ENCODE measurements at places on chromosomes 12 and 14. TPM values are rescaled to one million over a fixed set of nuclear protein-coding genes. Genes with fewer than 3 reads are reported as not detected.

DNA sequence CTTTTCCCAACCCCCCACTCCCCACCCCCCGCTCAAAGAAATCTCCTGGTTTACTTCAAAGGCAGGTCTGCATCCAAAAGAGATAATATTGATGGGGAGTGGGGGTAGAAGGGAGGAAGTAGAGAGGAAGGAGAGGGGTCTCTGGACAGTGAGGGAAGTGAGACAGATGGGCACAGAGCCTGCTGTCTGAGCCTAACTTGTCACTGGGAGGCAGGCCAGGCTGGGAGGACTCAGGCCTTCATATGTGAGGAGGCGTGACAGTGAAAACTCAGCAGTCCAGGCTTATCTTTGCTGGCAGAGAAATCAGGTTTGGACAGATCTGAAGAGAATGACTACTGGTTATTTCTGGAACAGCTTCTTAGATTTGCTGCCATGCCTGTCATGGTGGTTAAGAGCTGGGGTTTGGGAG is 192.3 kb downstream of the NUAK1 start:
- no peak overlapping the region for H3K4me3 ChIP-seq
- no peak for DNase-seq
- no peaks in the 10 kb centered on the region for H3K36me3 ChIP-seq
- H3K27me3 ChIP-seq = no peaks in the 10 kb centered on the region
- H3K27ac ChIP-seq = no peak overlapping the region
- no peaks in the 10 kb centered on the region for H3K4me1 ChIP-seq

GRCh38 chr12:3311027-3311402 is 180.0 kb upstream of the PRMT8 start:
- no peaks in the 10 kb centered on the region for H3K27me3 ChIP-seq
- no peak overlapping the region for H3K27ac ChIP-seq
- DNase-seq = no peak
- H3K36me3 ChIP-seq = no peaks in the 10 kb centered on the region
- H3K4me3 ChIP-seq = no peak overlapping the region
- H3K4me1 ChIP-seq = no peaks in the 10 kb centered on the region

DNA sequence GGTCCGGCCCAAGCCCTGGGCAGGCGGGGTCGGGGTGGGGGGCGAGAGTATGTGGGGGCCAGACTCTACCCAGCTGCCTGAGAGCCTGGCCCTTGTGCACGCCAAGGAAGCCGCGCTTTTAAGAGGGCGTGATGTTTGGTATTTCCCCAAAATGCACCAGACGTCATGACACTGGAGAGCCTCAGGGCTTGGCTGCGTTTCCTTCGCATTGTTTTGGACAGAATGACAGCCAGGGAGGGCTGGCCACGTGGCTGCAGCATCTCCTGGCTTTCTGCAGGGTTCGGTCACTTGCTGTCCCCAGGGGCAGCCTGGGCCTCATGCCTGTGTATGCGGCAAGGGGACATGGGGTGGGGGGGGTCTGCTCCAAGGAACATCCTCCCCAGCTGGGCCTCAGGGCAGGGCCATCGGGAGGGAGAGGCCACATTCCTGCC is 16.1 kb upstream of the NUDT14 start:
- H3K4me1 ChIP-seq = peaks cover 57% of the 10 kb centered on the region
- no peak overlapping the region for H3K27ac ChIP-seq
- no peaks in the 10 kb centered on the region for H3K36me3 ChIP-seq

GRCh38 chr12:2290091-2290490 is 237.3 kb downstream of the CACNA1C start:
- H3K27me3 ChIP-seq = no peaks in the 10 kb centered on the region
- H3K4me1 ChIP-seq = no peaks in the 10 kb centered on the region
- no peak overlapping the region for H3K4me3 ChIP-seq
- H3K27ac ChIP-seq = no peak overlapping the region
- DNase-seq = no peak

GRCh38 chr12:9134981-9135628 is 19.4 kb upstream of the A2M start:
- no peaks in the 10 kb centered on the region for H3K4me1 ChIP-seq
- DNase-seq = no peak
- H3K27ac ChIP-seq = no peak overlapping the region

- H3K36me3 ChIP-seq = no peaks in the 10 kb centered on the region
- peaks cover 11% of the 10 kb centered on the region for H3K4me1 ChIP-seq
- DNase-seq = no peak
Observed at GRCh38 chr12:68565391-68565903, 45.3 kb upstream of the RAP1B start.

DNA sequence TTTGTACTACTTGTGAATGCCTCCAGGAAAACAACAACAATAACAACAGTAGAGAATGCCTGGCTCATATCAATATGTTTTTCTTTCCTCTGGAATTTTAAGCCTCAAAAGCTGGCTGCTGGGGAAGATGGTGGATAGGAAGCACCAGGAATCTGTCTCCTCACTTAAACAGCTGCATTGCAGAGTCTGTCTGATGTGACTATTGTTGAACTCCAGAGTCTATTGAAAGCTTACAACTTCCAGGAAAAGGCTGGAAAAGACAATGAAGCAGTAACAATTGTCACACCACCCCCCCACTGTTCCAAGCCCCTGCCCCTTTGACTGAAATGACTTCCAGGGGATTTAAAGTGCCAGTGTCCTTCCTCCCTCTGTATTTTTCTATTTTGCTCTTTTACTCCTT is 309.7 kb downstream of the BMP4 start:
- H3K27ac ChIP-seq = no peak overlapping the region
- H3K4me3 ChIP-seq = no peak overlapping the region
- DNase-seq = no peak

- no peaks in the 10 kb centered on the region for H3K27me3 ChIP-seq
- no peaks in the 10 kb centered on the region for H3K36me3 ChIP-seq
- peaks cover 50% of the 10 kb centered on the region for H3K4me1 ChIP-seq
- no peak overlapping the region for H3K4me3 ChIP-seq
- DNase-seq = peak; percentile 20
- no peak overlapping the region for H3K27ac ChIP-seq
Observed at GRCh38 chr12:4114986-4115385, 158.6 kb upstream of the CCND2 start.

DNA sequence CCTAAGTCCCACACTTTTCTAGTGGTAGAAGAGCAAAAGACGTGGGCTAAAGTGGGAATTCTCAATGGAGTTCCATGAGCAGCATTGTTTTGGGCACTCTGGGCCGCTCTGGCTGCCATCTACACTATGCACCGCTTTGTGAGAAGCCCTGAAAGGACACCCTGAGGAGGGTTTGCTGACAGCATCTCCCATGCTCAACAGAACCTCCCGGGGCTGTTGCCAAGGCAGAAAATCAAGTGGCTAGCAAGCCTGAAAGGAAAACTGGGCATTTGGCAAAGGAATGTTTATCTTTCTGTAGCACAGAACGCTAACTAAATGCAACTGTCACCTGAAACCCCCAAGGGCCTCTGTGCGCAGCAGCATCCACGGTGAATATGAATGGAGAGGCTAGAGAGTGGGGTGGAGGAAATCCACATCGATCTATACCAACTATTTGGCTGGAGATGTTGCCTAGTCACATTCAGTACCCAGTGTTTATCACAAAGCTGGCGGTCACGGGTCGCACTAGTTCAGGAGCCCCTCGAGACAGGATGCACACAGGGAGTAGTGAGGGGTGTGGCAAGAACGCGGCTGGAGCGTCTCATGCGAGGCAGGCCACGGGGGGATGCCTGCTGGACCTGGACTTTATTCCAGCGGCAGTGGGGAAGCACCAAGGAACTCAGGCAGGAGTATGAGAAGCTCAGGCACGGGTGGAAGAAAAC is 14.2 kb downstream of the APPL2 start:
- no peak overlapping the region for H3K4me3 ChIP-seq
- H3K36me3 ChIP-seq = peaks cover 23% of the 10 kb centered on the region
- DNase-seq = no peak
- no peaks in the 10 kb centered on the region for H3K4me1 ChIP-seq

DNA sequence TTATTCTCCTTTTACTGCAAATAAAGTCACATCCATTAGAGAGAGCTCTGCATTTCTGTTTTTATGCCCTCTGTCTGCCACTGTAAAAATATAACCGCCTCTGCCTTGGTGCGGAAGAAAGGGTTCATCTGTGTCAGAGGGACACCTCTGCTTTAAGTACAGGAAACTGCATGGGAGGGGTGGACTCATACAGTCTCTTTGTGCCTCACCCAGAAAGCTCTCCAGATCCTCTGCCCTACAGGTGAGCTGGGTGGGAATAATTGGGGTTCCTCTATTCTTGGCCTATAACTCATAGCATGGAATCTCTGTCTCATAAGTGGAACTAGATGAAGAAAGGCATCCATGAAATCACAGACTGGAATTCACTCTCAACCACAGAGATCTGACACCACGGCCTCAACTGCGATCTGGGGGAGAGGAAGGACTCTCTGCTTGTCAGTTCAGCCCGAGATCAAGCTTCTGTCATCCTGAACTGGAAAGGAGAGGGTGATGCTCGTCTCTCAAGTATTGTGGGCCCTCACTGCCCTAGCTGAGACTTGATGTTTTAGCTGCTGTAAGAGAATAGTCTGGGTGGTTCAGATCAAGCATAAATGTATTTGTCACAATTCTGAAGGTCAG is 702.3 kb downstream of the TMEM121 start:
- H3K27me3 ChIP-seq = no peaks in the 10 kb centered on the region
- DNase-seq = peak; percentile 55
- H3K27ac ChIP-seq = peak overlapping the region; percentile 47
- no peaks in the 10 kb centered on the region for H3K36me3 ChIP-seq

DNA sequence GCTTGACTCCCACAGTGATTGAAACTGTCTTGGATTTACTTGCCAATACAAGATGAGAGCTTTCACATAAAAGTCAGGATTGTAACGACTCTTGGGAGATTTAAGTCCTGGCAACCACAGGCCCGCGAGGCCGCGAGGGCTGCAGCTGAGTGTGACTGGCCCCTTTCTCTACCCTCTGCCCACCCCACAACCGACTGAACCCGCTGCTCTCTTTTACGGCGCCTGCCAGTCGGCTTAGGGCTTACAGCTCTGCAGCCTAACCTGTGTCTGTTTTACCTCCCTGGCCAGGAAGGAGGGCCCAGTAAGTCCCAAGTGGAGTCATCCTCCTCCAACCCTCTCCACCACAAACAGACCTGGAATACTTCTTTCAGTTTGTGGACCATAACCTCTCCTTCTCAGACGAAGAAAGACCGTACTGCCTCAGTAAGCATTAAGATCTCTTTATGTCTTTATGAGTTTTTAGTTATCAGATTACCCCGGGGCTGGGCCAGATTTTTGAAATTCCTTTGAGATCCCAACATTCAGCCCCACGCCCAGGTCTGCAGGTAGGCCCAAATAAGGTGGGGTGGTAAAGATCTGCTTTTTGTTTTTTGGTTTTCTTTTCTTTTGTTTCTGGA is 12.6 kb upstream of the TIGAR start:
- H3K4me1 ChIP-seq = no peaks in the 10 kb centered on the region
- no peak overlapping the region for H3K27ac ChIP-seq
- H3K4me3 ChIP-seq = no peak overlapping the region
- peaks cover 45% of the 10 kb centered on the region for H3K36me3 ChIP-seq
- no peaks in the 10 kb centered on the region for H3K27me3 ChIP-seq
- no peak for DNase-seq

GRCh38 chr12:17283563-17283962 is 677.6 kb upstream of the LMO3 start:
- H3K36me3 ChIP-seq = no peaks in the 10 kb centered on the region
- H3K27me3 ChIP-seq = no peaks in the 10 kb centered on the region
- DNase-seq = no peak
- no peak overlapping the region for H3K27ac ChIP-seq

DNA sequence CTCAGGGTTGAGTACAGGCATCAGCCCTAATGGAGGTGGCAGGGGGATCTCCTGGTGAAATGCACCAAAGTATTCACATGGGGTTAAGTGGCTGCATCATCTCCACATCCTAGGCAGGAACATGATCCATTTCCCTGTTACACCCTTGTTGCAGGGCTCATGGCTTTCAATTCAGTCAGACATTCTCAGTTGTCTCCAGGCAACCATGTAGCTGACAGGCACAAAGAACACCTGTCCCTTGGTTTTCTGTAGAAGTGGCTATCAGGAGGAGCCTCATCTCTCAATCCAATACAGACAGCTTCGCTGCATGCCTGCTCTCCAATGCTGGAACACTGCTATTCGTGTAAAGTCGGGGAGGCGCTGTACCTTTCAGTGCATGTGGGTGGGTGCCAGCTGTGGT is 299.0 kb upstream of the FOXG1 start:
- H3K4me1 ChIP-seq = no peaks in the 10 kb centered on the region
- no peaks in the 10 kb centered on the region for H3K27me3 ChIP-seq
- H3K36me3 ChIP-seq = no peaks in the 10 kb centered on the region
- no peak overlapping the region for H3K27ac ChIP-seq

GRCh38 chr12:92860521-92860920 is 68.6 kb downstream of the EEA1 start:
- no peaks in the 10 kb centered on the region for H3K4me1 ChIP-seq
- no peaks in the 10 kb centered on the region for H3K27me3 ChIP-seq
- H3K4me3 ChIP-seq = no peak overlapping the region
- DNase-seq = no peak
- no peaks in the 10 kb centered on the region for H3K36me3 ChIP-seq
- H3K27ac ChIP-seq = no peak overlapping the region

DNA sequence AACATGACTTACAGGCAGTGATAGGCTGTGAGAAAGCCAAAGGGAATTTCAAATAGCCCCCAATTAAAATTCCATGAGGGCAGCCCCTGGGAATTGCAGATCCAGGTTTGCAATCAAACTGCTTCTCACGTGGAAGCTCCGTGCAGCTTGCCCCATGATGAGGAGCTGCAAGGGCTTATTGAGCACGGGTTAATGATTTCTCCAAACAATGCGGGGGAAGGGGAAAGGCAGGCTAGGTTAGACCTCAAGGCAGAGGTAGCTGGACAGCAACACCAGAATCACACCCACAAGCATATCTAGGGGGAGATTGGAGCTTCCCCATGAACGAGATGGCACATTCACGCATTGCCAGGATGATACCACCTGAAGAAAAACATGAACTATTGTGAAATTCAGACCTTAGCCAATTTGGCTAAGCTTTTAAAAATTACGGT is 5.0 kb upstream of the DUSP6 start:
- H3K4me3 ChIP-seq = no peak overlapping the region
- DNase-seq = no peak
- H3K36me3 ChIP-seq = no peaks in the 10 kb centered on the region
- H3K27ac ChIP-seq = no peak overlapping the region
- H3K4me1 ChIP-seq = peaks cover 19% of the 10 kb centered on the region

DNA sequence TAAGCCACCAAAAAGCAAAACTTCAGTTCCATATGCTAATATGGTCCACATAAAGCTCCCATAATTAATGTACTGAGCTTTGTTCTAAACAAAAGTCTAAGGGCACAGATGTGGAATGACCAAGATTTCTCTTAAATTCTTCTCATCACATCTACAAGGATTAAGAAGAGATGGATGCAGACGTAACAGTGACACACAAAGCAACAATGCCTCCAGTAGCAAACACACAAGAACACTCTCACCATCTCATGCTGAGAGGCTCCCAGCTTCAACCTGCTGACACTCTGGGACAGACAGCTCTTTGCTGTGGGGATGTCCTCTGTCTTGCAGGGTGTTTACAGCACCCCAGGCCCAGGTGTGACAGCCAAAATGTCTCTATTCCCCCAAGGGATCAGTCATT is 48.2 kb downstream of the SETD3 start:
- DNase-seq = no peak
- H3K36me3 ChIP-seq = peaks cover 12% of the 10 kb centered on the region
- no peak overlapping the region for H3K27ac ChIP-seq
- H3K4me1 ChIP-seq = peaks cover 25% of the 10 kb centered on the region

POU6F1 gene
- 8.5 TPM for polyA plus RNA-seq

RTL1 gene
- polyA plus RNA-seq = not detected

AMDHD1 gene
- not detected for polyA plus RNA-seq
